Activated CD4-positive, alpha-beta T cell treated with anti-CD3 and anti-CD28 coated beads for 36 hours (primary cell): ENCODE measurements at places on chromosomes 12 and 14. TPM values are rescaled to one million over a fixed set of nuclear protein-coding genes. Genes with fewer than 3 reads are reported as not detected.

TDP1 gene
- 101 TPM for total RNA-seq

MED6 gene
- 56.1 TPM for total RNA-seq

SIX1 gene
- not detected for total RNA-seq

ING4 gene
- 17.6 TPM for total RNA-seq

ABHD12B gene
- not detected for total RNA-seq
